ENCODE measurements at places on chromosomes 16 and 17. TPM values are rescaled to one million over a fixed set of nuclear protein-coding genes. Genes with fewer than 3 reads are reported as not detected.

NR1D1 gene
- total RNA-seq, result 1.8 TPM

OR4D1 gene
- total RNA-seq, result not detected

SPATA22 gene
- total RNA-seq, result not detected

GHDC gene
- total RNA-seq, result 13.3 TPM

NPIPB4 gene
- total RNA-seq, result 9.7 TPM

FKBP10 gene
- 204 TPM for total RNA-seq

ADGRG1 gene
- total RNA-seq, result 18.9 TPM

NAE1 gene
- 93.6 TPM for total RNA-seq

VMO1 gene
- total RNA-seq, result not detected

CCL11 gene
- not detected for total RNA-seq

TTLL6 gene
- total RNA-seq, result 0.21 TPM

DNA sequence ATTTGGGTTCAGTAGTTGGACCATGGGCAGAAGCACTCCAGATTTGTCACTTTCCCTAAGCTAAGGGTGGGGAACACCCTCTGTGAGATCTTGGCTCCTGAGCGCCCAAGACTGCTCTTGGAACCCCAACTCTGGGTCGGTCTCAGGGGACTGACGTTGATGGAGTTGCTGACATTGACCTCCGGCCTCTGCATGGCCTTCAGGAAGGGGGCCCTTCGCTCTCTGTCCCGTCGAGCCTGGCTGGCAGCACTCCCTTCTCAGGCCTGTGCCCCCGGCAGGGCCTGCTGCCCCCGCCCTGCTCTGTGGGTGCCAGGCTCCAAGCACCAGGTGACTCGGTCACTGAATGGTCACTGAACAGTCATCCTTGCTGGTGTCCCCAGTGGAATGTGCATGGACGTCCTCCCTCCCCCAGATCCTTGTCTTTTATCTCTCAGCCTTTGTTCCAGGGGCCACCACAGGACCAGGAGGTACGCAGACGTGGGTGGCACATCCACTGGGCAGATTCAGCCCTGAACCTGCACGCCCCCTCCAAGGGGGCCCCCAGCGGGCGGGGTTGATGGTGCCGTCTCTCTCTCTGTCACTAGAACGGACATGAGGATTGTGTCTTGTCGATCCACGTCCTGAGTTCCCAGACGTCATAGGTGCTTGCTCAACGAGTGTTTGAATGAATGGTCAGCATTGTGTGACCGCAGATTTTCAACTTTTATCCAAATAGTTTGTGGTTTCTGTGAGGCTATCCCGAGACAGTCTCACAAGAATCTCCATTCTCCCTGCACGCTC, 314.5 kb downstream of the SEC14L1 start:
- no peak for DNase-seq

- no peak for DNase-seq
These were observed 46.5 kb downstream of the GAS7 start for GRCh38 chr17:10151667-10152496.

GRCh38 chr16:63890081-63890480, 1231.8 kb downstream of the CDH11 start:
- no peak for DNase-seq

GRCh38 chr16:52928955-52929354, 123.7 kb downstream of the CHD9NB start:
- DNase-seq, result no peak

GRCh38 chr17:81959362-81960129, 1.4 kb downstream of the NOTUM start:
- DNase-seq, result no peak

- DNase-seq, result no peak
These were observed 9.1 kb downstream of the MNT start for GRCh38 chr17:2391597-2392251.

GRCh38 chr17:70121126-70121525, 46.1 kb downstream of the KCNJ16 start:
- DNase-seq, result no peak

DNA sequence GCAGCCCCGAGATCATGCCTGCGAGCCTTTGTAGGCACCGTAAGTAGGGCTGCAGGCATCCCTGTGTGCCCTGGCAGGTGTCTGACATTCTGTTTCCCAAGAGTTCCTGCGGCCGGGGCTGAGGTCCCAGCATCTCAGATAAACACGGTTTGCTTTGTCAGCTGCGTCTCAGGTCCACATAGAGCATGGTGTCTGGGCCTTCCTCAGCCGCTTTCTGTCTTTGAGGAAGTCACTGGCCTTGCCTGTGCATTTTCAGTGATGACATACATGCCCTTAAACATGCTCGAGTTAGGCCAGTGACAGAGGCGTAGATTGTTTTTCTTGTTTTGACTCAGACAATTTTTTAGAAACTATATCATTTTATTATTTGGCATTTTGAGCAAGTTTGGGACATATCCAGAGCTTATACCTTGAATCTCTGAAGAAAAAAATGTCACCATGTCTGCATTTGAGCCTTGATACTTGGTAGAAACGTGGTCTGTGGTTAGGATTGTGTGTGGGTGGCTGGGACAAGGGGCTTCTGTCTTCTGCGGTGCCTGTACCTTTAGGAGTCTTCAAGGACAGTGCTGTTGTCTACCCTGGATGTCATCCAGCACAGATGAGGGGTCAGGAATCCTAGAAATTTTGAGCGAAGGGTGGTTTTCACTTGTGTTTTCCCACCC, 105.8 kb downstream of the SNX29 start:
- no peak for DNase-seq

DNA sequence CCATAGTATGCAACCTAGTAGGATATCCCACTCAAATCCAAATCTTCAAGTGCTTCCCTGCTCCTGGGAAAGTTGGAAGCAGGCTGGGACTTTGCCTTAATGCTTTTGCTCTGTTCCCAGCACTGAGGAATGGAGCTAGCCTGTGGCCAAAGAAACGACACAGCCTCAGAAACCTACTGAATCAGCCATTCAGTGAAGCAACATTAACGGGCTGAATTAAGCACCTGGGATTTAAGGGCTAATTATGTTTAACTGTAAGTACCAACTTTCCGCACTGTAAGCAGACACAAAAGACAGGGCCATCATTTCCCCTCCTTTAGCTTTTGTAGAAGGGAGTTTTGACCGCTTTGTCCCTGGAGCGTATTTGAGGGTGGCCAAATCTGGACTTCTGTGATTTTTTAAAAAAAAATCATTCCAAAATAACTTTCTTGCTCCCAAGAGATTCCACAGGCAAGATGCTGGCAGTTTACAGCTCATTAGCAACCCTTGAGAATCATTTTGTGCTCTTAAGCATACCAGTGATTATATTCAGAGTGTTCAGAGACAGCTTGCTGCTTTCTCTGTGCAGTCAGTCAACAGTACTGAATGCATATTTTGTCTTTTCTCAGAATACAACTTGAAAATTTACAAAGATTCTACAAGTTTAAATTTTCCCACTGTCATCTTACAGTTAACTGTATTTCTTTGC, 17.6 kb upstream of the NOL11 start:
- no peak for DNase-seq

DNA sequence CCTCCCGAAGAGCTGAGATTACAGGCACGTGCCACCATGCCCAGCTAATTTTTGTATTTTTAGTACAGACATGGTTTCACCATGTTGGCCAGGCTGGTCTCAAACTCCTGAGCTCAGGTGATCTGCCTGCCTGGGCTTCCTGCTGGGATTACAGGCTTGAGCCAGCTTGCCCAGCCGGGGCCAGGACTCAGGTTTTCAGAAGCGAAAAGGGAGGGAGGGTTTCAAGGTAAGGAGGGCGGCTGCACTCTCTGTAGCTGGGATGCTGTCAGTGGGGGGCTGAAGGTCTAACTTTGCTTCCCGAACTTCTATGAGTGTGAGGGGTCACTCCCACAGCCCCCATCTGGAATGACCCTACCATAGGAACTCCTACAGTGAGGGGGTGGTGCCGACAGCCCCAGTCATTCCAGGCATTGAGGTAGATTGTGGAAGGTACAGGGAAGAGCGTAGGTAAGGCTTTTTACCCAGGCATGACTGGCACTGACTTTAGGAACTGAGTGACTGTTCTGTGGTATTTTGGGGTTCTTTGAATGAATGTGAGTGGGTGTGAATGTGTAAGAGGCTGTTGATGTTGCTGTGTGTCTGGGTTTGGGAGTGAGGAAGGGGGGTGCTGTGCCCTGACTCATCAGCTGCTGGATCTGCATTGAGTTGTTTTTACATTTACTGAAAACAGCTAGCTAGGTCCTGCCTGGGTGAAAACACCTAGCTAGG, 3.8 kb upstream of the C1QL1 start:
- peak; percentile 73 for DNase-seq

DNA sequence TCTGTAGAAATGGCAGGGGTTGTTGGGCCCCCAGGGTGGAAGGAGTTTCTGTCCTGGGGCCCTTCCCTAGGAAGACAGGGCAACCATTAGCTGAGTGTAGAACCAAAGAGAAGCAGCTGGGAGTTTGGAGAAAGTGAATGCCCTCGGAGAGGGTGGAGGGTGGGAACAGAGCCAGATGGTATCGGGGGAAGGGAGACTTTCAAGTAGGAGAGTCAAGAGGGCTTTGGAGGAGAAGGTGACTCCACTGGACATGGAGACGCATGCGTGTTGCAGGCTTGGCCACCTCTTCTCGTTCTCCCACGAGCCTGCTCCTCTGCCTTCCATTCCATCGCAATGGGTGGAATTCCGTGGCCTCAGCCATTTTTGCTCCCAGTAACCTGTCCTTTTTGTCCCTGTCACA, 19.4 kb downstream of the SLC47A1 start:
- no peak for DNase-seq

DNA sequence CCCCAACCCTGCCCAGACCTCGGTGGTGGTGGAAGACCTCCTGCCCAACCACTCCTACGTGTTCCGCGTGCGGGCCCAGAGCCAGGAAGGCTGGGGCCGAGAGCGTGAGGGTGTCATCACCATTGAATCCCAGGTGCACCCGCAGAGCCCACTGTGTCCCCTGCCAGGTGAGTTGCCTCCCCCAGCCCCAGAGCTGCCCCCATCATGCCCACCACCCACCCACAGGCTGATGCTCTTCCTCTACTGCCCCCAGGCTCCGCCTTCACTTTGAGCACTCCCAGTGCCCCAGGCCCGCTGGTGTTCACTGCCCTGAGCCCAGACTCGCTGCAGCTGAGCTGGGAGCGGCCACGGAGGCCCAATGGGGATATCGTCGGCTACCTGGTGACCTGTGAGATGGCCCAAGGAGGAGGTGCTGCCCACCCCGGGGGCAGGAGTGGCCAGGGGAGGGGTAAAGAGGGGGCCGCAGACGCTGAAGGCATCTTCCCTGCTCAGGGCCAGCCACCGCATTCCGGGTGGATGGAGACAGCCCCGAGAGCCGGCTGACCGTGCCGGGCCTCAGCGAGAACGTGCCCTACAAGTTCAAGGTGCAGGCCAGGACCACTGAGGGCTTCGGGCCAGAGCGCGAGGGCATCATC, 8.4 kb downstream of the GALK1 start:
- no peak for DNase-seq

GRCh38 chr17:83154311-83155127, 75.1 kb downstream of the METRNL start:
- DNase-seq, result no peak

DNA sequence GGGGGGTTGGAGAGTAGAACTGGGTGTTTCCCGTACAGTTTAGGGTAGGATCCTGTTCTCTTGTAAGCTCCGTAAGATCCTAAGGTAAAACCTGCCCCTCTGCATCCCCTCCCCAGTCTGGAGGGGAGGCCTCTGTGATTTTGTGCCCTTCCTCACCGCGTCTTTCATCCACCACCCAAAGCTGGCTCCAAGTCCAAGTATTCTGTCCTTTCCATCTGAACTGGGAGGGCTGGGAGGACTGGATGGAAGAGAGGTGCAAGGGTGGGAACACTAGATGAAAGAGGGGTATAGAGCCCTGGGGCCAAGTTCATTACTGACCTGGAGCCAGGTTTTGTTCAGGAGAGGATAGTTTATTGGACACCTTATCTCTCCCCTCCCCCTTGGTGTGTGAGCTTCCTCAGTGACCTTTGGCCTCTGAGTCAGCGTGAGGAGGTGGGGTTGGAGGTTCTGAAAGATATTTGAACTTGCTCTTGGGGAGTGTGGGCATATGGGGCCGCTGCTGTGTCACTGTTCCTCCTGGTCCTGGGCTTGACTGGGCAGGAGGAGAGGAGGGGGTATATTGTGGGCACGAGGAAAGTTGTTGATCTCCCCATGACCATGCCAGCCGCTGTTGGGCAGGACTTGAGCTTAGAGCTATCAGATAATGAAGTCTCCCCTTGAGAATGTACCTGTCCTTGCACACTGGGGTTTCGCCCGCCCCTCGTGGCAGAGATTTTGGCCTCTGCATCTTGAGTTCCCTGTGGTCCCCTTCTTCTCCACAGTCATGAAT, 1.6 kb downstream of the LASP1 start:
- peak; percentile 89 for DNase-seq

DNA sequence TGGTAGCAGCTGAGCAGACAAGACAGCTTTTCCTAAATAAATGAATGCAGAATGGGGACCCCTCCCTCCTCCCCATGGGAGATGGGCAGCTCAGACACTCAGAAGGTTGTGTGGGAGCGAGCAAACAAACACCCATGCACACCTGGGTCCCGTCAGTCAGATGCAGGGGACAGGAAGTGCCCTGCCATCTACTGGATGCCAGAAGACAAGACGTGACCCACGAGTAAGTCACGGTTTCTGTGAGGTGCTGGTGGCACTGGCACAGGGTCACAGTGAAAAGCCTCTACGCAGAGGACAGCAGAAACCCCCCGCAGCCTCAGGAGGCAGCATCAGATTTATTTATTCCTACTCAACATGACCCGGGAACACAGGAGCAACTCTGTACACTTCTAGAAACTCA, 8.4 kb downstream of the HBQ1 start:
- DNase-seq, result no peak

GRCh38 chr16:46638947-46639925, 18.1 kb upstream of the SHCBP1 start:
- DNase-seq, result peak; percentile 55

- DNase-seq, result no peak
These were observed 26.0 kb upstream of the DLX3 start for GRCh38 chr17:50020841-50021599.

- peak; percentile 49 for DNase-seq
These were observed 2.9 kb downstream of the CTRL start for GRCh38 chr16:67928561-67929364.

- no peak for DNase-seq
These were observed 4.7 kb downstream of the CDC42EP4 start for GRCh38 chr17:73307130-73307529.

GRCh38 chr17:33112763-33113162, 121.1 kb downstream of the SPACA3 start:
- peak; percentile 94 for DNase-seq
